ENCODE measurements at places on chromosomes 5 and 9. TPM values are rescaled to one million over a fixed set of nuclear protein-coding genes. Genes with fewer than 3 reads are reported as not detected.

DNA sequence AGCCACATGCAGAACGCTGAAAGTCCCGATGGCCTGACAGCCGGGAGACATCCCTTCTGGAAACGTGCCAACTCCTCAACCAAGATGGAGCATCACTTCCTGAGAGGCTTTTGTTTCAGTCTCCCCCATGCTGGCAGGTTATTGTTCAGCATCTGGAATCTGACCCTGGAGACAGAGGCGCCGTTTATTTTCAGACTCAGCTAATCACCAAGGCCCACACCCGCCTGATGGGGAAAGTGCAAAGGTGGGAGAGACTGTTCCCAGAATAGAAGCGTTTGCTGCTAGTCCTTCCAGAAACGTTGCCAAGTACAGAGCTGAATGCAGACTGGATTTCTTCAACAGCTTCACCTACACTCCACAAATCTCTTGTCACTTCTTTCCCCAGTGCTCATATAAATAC is 41.8 kb upstream of the S1PR3 start:
- peaks cover 36% of the 10 kb centered on the region for H3K27me3 ChIP-seq
- no peaks in the 10 kb centered on the region for H3K36me3 ChIP-seq
- no peak for DNase-seq
- H3K27ac ChIP-seq: no peak overlapping the region
- H3K4me3 ChIP-seq: no peak overlapping the region

DNA sequence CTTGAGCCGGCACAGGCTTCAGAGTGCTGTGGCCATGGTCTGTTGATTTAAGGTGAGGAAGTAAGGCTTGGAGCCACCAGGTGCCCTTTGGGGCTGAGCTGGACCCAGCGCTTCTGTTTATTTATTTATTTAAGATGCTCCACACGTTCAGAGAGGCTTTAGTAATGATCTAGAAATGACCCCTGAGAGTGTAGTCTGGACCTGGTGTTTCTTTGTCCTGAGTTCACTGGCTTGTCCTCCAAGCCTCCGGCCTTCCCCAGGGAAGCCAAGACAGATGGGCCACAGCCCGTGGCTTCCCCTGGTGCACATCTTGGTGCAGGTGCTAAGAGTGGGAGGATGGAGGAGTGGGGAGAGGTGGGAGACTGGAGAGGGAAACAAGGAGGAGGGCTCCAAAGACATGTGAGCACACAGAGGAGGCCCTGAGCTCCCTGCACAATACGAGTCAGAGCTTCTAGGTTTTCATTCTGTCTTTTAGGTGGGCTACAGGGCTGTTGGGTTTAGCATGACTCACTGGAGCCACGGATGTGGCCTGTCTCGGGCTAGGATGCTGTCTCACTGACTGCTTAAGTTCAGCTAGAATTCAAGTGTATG is 56.9 kb downstream of the AHRR start:
- H3K4me1 ChIP-seq: peaks cover 22% of the 10 kb centered on the region
- H3K36me3 ChIP-seq: peaks cover 9% of the 10 kb centered on the region
- peaks cover 5% of the 10 kb centered on the region for H3K27me3 ChIP-seq
- no peak for DNase-seq
- peak overlapping the region; percentile 55 for H3K4me3 ChIP-seq
- H3K27ac ChIP-seq: no peak overlapping the region

DNA sequence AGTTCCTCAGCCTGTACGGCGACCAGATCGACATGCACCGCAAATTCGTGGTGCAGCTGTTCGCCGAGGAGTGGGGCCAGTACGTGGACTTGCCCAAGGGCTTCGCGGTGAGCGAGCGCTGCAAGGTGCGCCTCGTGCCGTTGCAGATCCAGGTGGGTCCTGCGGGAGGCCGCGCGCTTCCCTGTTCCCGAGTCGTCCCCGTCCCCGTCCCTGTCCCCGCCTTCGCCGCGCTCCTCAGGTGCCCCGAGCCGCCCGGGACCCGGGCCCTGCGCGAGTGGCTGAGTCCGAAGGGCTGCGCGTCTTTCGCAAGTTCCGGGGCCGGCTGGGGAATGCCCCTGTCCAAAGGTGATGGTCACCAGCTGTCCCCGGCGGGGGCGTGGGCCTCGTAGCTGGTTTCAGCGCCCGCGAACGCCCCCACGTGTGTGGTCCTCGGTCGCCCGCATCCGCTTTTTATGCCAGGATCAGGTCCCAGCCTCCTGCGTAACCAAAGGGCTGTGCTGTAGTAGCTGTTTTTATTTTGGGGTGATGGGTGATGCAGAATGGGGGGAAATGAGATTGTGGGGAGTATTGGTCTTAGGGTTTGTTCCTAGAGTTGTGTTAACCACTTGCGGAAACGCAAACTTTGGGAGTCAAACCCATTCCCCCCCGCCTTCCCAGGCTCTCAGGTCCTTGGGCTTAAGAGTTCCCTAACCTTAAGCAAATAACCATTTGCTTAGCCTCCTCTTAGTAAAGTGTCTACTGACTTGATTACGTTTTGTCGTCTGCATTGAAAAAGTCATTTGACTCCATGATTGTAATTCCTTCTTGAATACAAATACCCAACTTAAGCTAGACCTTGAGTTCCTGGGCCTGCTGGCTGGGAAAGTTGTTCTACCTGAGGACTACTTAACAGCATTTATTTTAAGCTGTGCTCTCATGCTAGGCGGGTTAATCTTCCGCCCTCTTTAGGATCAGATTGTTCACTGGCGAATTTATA is 663 bp downstream of the ISOC1 start:
- H3K36me3 ChIP-seq: no peaks in the 10 kb centered on the region
- DNase-seq: peak; percentile 92
- H3K27me3 ChIP-seq: peaks cover 15% of the 10 kb centered on the region
- H3K4me3 ChIP-seq: peak overlapping the region; percentile 90
- H3K4me1 ChIP-seq: peaks cover 30% of the 10 kb centered on the region

- peak; percentile 87 for DNase-seq
- peak within 1 kb of the TSS; percentile 80 for H3K27ac ChIP-seq
- no peaks in the 10 kb centered on the region for H3K36me3 ChIP-seq
Measured at GRCh38 chr9:134067904-134068743, at the start of gene BRD3. Gene BRD3, minus strand, starts transcription at chr9:134068026. Its CDS starts 14,549 bp downstream, at chr9:134053477.

DNA sequence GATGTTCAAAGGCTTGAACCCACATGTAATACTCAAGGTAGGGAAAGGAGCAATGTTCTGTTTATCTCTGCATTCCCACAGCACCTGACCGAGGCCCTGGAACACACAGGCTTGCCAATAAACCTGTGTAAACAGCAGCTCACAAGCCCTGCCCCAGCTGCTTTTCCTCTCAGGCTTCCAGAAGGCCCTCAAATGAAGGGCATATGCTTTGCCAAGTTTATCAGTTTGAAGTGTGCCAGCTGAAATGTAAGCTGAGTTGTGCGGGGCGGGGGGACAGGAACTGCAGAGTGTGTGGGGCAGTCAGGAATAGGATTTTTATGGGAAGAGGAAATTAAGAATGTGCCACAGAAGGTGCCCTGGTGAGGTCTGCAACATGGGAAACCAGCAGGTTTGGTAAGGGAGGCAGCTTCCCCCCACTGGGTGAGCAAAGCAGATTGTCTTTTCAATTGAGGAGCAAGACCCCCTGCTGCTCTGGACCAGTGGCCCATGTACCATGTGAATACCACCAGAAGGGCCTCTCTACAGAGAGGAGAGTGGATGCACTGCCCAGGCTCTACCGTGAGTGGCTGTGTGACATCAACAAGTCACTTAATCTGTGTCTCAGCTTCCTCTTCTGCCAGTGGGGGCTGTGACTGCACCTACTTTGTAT is 194.8 kb downstream of the SPOCK1 start:
- H3K4me1 ChIP-seq: no peaks in the 10 kb centered on the region
- H3K4me3 ChIP-seq: no peak overlapping the region
- peaks cover 11% of the 10 kb centered on the region for H3K27me3 ChIP-seq
- no peak for DNase-seq

GRCh38 chr9:6302417-6302816 is 25.8 kb upstream of the TPD52L3 start:
- H3K27me3 ChIP-seq: peaks cover 16% of the 10 kb centered on the region
- no peak overlapping the region for H3K4me3 ChIP-seq
- DNase-seq: no peak

DNA sequence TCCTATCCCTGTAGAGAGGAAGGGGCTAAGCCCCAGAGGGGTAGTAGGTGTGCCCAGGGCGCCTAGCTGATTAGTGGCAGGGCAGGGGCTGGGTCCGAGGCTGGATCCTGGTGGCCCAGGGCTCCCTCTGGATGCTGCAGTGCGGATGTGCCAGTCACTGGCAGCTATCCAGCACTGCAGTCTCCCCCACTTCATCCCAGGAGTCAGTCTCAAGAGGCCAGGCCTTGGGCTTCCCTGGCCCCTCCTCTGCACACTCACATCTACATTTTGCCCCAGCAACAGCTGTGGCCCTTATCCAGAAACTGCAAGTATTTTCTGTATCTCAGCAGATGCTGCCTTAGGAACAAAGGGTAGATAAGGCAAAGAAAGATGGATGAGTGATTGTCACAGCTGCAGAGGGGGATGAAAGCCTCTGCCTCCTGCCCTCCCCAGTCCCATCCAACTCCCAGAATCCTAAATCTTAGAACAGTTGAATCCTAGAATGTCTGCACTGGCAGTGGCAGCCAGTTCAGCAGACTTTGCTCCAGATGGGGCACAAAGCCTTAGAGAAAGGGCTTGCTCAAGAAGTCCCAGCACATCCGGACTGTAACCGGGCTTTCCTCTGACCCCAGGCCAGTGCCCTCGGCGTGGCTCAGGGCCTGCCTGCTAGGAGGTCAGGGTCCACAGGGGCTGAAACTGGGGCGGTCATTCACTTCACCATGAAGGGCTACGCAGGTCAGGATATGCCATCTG is 1.6 kb downstream of the ANXA6 start:
- peak overlapping the region; percentile 100 for H3K4me3 ChIP-seq
- H3K27ac ChIP-seq: peak overlapping the region; percentile 99
- H3K36me3 ChIP-seq: no peaks in the 10 kb centered on the region
- no peaks in the 10 kb centered on the region for H3K27me3 ChIP-seq

- H3K4me3 ChIP-seq: no peak overlapping the region
- peaks cover 16% of the 10 kb centered on the region for H3K36me3 ChIP-seq
- H3K27ac ChIP-seq: no peak overlapping the region
- peak; percentile 42 for DNase-seq
Measured at GRCh38 chr5:125928663-125929062, 494.5 kb upstream of the GRAMD2B start.

DNA sequence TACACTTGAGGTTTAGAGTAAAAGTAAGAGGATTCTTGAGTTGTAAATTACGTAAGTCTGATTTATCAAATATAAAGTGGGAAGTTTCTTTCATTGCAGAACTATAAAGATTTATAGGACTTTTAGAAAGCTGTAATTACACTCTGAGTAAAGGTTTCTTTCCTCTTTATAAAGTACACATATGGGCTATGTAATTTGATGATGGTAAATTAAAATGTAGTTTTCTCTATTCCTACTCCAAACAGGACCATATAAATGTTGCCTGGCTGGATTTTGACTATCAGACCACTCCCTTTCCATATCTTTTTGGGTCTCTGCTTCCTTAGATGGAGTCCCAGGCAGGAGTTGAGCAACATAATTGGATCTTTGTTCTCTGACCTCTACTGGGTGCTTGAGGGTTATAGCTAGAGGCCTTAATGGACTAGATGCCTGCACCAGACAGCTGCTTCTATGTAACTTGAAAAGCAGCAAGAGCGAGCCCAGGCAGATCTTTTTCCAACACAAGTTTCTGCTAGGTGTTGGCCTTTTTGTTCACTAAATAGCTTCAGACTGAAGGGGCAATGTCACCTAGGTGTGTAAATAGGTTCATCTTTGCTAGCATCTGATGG is 11.4 kb upstream of the TEX48 start:
- H3K4me3 ChIP-seq: no peak overlapping the region
- H3K4me1 ChIP-seq: peaks cover 87% of the 10 kb centered on the region
- H3K36me3 ChIP-seq: peaks cover 12% of the 10 kb centered on the region
- H3K27me3 ChIP-seq: no peaks in the 10 kb centered on the region

DNA sequence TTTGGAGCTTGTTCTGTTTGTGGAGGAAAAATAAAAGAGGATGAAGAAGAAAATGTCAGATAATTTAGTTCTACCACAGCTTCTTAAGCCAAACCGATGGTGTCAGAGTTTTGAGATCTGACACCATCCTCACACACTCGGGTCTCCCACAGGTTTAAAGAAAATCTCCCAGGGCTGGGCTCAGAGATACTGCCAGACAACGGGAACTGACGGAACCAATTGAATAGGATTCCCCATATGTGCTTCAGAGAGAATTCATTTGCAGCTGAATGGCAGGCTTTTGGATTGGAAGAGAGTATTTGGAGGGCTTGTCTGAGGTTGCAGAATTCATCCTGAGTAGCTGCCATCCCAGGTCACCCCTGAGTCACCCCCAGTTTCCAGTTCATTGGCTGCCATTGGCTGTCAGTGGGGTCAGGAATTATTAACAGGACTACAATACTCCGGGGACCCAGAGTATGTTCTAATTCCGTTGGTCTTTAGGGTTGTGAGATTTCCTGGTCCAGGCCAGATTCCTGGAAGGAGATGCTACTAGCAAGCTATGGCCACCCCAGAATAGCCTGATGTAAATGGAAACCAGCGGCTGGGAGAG is 131.3 kb downstream of the PDZD2 start:
- H3K36me3 ChIP-seq: no peaks in the 10 kb centered on the region
- peak overlapping the region; percentile 22 for H3K4me3 ChIP-seq
- H3K27ac ChIP-seq: no peak overlapping the region
- H3K4me1 ChIP-seq: peaks cover 25% of the 10 kb centered on the region
- DNase-seq: no peak

GRCh38 chr9:37336150-37336549 is 86.3 kb upstream of the GRHPR start:
- no peak for DNase-seq
- H3K27ac ChIP-seq: no peak overlapping the region
- no peaks in the 10 kb centered on the region for H3K36me3 ChIP-seq
- H3K27me3 ChIP-seq: no peaks in the 10 kb centered on the region

- peaks cover 22% of the 10 kb centered on the region for H3K36me3 ChIP-seq
- no peaks in the 10 kb centered on the region for H3K27me3 ChIP-seq
- H3K4me3 ChIP-seq: peak overlapping the region; percentile 70
- DNase-seq: no peak
- peaks cover 18% of the 10 kb centered on the region for H3K4me1 ChIP-seq
Measured at GRCh38 chr5:94693043-94693822, 74.8 kb downstream of the SLF1 start.

DNA sequence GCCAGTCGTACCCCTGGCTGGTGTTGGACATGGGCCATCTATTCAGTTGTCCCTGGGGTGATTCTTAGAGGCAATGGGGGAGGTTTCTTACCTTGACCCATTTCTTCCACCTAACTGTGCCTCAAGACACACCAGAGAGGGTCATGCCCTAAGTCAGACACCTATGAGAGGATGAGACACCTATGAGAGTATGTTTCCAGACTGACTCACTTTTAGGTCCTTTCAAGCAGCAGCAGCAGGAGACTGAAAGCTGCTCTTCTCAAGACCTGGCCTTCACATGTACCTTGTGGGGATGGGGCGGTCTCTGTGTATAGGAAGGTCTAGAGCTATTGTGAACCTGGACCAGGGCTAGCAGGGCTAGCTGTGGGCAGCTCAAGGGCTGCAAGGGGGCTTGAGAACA is 130.1 kb downstream of the TENT4A start:
- H3K27ac ChIP-seq: no peak overlapping the region
- no peaks in the 10 kb centered on the region for H3K4me1 ChIP-seq
- H3K36me3 ChIP-seq: no peaks in the 10 kb centered on the region
- H3K4me3 ChIP-seq: no peak overlapping the region
- no peak for DNase-seq

- H3K4me3 ChIP-seq: no peak overlapping the region
- H3K36me3 ChIP-seq: peaks cover 11% of the 10 kb centered on the region
- no peak overlapping the region for H3K27ac ChIP-seq
- no peaks in the 10 kb centered on the region for H3K4me1 ChIP-seq
- H3K27me3 ChIP-seq: no peaks in the 10 kb centered on the region
Measured at GRCh38 chr9:25284365-25284764, 393.9 kb downstream of the TUSC1 start.

- H3K36me3 ChIP-seq: no peaks in the 10 kb centered on the region
- no peaks in the 10 kb centered on the region for H3K4me1 ChIP-seq
- H3K27ac ChIP-seq: no peak overlapping the region
- DNase-seq: no peak
Measured at GRCh38 chr9:105421154-105421553, 26.7 kb upstream of the FSD1L start.

Gene PPP1R26
- total RNA-seq: 7.7 TPM

Gene CTNND2
- total RNA-seq: not detected

Gene PLAC8L1
- not detected for total RNA-seq

Gene SPATA31A3
- not detected for total RNA-seq

Gene TLE1
- total RNA-seq: 1.0 TPM

All from natural killer cell treated with Interleukin-12 subunit alpha and Interleukin-12 subunit beta and Interleukin-15 and Interleukin-18, amount 100 ng/mL, for 72 hours (primary cell).